ENCODE measurements at places on chromosomes 5 and 9.

- DNase-seq = no peak
Observed at GRCh38 chr9:131418143-131419025, 24.5 kb downstream of the PRRC2B start.

GRCh38 chr5:99901972-99902371 is 633.2 kb upstream of the FAM174A start:
- DNase-seq = no peak

DNA sequence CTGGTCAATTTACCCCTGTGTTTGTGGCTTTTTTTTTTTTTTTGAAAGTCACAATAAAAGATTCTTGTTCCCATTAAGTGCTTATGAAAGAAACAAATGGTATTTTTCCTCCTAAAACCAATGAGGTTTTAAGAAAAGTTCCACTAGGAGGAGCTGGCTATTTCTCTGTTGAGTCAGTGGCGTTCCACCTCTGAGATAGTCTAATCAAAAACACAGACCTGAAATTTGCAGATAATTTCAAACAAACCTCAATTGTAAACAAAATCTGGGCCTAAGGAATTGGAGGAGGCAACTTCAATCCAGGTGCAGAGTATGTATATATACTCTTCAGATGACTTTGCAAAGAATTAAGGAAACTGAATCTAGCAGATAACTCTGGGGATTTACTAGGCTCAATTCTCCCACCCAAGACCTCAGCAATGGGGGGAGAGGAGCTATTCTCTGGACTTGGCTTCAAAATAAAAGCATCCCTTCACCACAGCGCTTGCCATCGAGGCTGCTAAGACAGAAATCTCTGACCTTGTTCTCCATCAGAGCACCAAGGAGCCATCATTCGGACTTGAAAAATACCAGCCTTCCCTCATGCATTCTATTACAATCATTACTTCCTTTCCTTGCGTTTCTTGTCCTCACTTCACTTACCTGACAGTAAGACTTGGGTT is 52.4 kb downstream of the FANCC start:
- DNase-seq = no peak

DNA sequence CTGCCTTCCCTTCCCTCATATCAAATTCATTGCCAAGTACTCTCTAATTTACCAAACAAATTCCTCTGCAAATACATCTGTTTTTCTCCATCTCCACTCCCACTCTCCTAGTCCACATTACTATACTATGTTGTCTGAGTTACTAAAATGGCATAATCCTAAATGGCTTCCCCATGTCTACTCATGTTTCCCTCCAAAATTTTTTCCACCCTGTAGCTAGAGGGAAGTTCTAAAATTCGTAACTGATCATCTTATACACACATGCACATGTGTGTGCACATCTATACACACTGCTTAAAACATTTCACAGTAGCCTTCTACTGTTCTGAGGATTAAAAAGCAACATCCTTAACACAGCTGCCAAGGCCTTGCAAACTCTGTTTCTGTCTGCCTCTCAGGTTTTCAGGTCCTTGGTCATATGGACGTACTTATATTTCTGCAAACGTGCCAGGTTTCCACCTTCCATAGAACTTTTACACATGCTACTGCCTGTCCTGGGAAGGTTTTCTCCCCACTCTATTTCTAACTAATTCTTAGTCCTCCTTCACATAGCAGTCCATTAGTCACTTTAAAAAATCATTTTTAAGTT is 140.6 kb downstream of the LURAP1L start:
- no peak for DNase-seq

GRCh38 chr9:134326724-134327601 is 708 bp downstream of the RXRA start:
- DNase-seq = no peak

GRCh38 chr5:144332265-144332664 is 161.6 kb downstream of the KCTD16 start:
- no peak for DNase-seq

Measured in memory B cell (primary cell).